ENCODE measurements at places on chromosomes 6 and 20.

- no peak for DNase-seq
Observed at GRCh38 chr6:73586416-73586974, 65.7 kb upstream of the EEF1A1 start.

GRCh38 chr6:71766796-71767195, 119.6 kb upstream of the RIMS1 start:
- DNase-seq: no peak

- no peak for DNase-seq
Observed at GRCh38 chr6:139628270-139628669, 253.8 kb upstream of the CITED2 start.

GRCh38 chr20:53748176-53748575, 154.5 kb upstream of the ZNF217 start:
- no peak for DNase-seq

DNA sequence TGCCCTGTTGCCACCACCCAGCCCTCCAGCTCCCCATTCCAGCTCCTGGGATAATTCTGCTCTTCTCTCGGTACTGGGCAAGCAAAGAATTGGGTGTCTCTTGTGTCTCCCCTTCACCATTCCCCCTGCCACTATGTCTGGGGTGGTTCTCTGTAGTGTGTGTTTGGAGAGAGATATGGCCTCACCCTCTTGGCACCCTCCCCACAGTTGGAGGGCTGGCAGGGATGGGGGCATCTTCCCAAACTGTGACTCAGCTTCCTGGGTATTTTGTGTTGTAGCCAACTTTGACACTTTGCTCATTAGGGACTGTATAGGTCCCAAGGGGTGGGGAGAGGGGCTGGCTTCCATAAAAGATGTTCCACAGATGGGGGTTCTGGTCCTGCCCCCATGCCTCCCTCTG, 1.7 kb downstream of the TNXB start:
- DNase-seq: no peak

- DNase-seq: no peak
Observed at GRCh38 chr20:35586751-35587425, 28.7 kb upstream of the SPAG4 start.

DNA sequence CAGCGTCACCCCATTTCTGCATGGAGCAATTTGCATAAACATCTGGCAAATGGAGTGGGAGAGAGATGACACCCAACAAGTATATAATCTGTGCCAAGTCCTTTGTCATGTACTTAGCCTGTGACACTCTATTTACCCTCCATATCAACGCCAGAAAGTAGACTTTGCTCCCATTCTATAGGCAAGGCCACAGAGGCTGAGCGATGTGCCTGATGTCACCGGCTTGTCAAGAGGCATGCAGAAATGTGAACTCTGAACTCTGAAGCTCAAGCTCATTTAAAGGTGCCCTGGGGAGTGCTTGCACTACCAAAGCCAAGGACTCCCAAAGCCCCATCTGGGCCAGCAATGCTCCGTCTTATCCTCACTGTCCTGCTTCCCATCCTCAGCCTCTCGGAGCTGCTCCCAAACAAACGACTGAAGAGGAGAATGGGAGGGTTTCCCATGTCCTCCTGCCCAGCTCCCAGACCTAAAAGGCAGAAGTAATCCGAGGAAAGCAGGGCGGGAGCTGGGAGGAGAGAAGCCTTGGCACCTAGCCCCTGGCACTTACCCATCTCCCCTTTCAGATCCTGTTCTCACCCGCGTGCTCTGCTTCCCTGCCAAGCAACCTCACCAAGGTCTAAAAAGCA, 9.2 kb downstream of the CPNE5 start:
- peak; percentile 58 for DNase-seq

- DNase-seq: peak; percentile 56
Observed at GRCh38 chr20:31560094-31560745, 44.9 kb upstream of the ID1 start.

DNA sequence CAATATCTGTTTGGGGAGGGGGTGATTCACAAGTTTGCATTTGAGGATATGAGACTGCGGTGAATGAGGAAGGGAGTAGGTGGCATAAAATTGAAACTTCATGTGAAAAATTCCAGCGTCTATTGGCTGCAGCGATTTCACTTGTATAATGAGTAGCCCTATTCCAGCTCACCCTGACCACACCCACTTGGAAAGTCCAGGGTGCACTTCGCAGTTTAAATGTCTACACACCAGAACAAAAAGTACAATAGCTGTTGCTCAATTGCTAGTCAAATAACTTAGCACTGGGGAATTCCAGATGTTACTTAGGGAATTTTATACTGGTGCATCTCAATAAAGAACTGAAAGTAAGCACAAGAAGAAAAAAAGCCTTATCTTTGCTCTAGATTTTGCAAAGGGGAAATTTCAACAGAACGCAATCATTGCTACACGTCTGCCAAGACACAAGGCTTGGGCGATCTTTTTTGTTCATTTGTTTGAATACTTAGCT, 6.3 kb downstream of the TNFAIP3 start:
- no peak for DNase-seq

DNA sequence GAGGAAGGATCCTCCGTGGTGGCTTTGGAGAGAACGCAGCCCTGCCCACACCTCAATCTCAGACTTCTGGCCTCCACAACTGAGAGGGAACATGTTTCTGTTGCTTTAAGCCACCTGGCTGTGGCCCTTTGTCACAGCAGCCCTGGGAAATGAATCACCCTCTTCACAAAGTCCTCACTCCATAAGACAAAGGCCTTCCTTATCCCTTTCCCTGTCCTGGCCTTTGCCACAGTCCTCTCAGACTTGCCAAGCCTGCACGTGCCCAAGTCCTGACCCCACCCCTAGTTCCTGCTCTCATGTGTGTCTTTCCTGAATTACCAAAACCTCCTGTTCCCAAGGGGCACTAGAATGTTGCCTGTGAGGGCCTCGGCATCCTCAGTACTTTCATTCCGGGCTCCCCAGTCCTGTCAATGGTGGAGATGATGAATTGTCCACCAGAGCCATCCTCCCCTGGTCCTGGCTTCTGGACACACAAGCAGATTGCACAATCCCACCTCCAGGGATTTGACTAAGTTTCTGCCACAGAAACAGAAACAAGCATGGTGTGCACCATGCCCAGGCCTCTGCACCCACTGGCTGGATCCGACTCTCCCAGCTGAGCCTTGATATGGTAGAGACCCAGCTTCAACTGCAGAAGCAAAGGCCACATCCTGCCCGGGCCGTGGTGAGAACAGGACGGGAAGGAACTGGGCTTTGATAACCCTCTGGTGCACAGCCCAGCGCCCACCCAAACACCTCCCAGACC, 232.6 kb upstream of the PDE10A start:
- no peak for DNase-seq

- no peak for DNase-seq
Observed at GRCh38 chr6:41671376-41671775, 33.1 kb downstream of the MDFI start.

DNA sequence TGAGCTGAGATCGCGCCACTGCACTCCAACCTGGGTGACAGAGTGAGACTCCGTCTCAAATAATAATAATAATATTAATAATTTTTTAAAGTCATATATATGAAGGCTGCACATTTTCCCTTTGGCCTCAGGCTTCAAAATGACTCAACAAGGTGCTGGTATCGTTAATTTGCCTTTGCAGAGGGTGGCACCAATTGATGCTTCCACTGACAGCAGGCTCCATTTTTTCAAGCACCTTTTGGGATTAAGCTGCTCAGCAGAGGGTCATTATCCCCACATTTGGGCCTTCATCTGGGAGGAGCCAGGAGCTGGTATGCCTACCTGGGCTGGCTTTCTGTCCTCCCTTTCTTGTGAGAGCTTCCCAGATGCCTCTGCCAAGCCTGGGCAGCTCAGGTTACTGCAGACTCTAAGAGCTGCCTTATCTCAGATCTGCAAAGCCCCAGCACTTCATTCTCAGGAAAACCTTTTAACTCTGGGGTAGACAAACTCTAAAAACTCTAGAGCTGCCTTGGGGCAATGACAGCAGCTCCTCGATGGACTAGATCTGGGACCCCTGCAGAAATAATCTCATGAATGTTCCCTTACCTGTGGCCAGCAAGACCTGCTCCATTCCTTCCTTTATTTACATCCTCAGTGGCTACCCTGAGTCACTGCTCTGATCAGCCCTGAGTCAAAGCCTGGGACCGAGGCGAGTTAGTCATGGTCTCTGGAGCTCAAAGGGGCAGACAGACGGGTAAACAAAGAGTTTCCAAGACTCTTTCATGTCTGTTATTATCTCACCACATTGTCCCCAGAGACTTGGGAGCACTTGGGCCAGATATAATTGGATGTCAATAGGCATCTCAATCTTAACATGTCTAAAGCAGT, 80.0 kb upstream of the EYA2 start:
- DNase-seq: no peak

DNA sequence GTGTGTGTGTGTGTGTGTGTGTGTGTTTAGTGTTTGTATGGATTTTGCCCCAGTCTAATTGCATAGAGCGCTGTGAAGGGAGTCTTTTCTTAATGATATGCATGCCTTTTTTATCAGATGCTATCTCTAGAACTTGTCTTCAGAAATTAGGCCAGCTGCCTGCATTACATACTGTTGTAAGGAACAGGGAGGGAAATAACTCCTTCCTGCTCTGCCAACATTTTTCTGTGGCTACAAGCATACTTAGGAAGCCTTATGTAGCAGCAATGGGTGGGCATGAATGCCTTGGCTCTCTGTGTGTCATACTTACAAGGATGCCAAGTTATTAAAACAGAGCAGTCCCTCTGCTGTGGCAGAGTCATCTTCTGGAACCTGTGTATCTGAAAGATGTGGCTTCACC, 8.0 kb upstream of the COL21A1 start:
- DNase-seq: no peak

DNA sequence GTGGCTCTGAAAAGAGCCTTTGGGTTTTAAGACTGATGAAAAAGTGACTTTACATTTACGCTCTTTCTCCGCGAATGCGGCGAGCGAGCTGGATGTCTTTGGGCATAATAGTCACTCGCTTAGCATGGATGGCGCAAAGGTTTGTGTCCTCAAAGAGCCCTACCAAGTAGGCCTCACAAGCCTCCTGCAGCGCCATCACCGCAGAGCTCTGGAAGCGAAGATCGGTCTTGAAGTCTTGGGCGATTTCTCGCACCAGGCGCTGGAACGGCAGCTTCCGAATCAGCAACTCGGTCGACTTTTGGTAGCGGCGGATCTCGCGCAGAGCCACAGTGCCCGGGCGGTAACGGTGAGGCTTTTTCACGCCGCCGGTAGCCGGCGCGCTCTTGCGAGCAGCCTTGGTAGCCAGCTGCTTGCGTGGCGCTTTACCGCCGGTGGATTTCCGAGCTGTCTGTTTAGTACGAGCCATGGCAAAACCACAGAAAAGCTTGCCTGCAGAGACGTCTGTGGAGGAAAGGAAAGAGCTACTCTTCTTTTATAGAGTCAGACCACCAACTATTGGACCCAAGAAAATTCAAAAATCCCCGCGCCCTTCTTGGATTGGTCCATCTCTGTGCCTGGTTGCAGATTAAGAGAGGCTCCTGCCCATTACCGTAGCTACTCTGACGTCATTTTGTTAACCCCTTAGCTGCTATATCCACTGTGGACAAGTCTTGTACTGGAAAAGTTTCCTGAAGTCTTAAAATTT, 55.5 kb upstream of the HFE start:
- peak; percentile 98 for DNase-seq

GRCh38 chr6:48183811-48184605, 73.0 kb upstream of the PTCHD4 start:
- no peak for DNase-seq

- DNase-seq: no peak
Observed at GRCh38 chr6:154433477-154434241, 76.8 kb downstream of the CNKSR3 start.

DNA sequence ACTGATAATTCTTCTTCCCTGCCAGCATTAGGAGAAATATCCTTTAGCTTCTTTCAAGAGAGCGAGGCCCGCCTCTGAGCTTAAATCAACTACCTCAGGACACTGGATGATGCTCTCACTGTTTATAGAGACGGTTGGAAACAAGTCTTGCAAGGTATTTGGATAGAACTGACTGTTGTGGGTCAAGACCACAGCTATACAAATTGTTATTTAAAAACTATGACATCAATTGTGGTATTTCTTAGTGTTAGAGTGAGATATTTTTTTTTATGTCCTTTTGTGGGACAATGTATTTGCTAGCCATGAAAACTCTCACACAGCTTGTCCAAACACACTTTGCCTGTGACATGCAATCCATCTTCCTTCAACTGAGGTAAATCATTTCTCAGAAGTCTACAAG, 136.3 kb upstream of the PHACTR1 start:
- DNase-seq: no peak

DNA sequence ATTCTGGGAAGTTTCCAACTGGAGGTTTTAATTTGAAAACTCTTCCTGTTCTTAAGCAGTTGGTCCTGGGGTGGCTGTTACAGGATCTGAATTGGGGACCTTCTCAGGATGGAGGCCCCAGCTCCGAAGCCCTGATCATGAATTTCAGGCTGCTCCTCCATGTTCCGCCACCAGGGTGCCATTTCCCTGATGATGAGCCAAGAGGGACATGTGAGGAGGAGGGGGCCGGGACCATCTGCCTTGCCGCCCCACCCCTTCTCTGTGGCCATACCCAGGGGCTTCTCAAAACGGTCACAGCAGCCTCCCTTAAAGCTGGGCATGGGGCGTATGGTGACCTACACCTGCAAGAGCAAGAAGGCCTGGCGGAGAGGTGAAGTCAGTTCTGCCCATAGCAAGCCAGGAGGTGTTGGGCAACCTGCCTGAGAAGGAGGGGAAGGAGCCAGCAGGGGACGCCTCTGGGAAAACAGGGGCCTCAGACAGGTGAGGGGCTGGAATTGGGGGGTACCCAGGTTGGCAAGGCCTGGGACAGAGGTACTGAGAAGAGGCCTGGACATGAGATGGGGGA, 3.6 kb upstream of the BAK1 start:
- no peak for DNase-seq

DNA sequence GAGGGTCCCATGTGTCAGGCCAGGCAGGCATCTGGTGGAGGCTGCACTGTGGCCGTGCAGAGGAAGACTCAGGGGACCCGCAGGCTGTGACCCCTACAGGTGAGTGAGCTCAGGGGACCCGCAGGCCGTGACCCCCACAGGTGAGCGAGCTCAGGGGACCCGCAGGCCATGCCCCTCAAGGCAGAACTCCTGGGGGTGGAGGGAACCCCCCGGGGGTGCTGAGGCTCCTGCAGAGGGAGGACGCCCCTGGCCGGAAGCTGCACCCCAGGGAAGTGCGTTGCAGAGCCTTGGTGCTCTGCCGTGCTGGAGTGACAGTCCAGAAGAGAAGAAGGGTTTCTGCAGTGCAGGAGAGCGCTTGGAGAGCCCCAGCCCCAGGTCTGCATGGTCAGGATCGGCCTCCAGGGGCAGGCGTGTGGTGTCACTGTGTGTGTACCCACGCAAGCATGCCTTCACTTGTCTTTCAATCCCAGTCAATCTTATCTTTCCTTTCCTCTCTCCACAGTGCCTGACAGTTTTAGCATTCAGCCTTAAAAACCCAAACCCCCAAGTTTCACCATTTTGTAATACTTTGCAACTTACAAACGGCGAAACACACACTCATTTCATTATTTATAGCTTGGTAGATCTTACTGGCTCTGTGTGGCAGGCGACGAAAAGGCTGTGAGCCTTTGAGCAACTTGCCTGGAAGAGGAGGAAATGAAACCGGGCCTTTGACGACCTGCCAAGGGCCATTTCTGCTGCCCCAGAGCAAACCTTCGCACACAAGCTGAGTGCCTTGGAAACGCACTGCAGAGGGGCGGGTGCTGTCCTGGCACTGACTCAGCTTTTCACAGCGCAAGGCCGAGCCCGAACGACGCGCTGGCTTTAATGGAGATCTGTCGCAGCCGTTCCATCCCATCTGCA, 101.4 kb upstream of the AGPAT4 start:
- no peak for DNase-seq

GRCh38 chr6:91713911-91714310, 1127.0 kb upstream of the MAP3K7 start:
- peak; percentile 30 for DNase-seq

- DNase-seq: no peak
Observed at GRCh38 chr6:111772381-111772780, 100.9 kb downstream of the FYN start.

- DNase-seq: no peak
Observed at GRCh38 chr6:31008165-31008564, 2.1 kb upstream of the MUC22 start.

Measured in NCI-H2081 (cell line).